Upper lobe of right lung (tissue), 1 donor: ENCODE measurements at places on chromosomes 6 and 20. TPM values are rescaled to one million over a fixed set of nuclear protein-coding genes. Genes with fewer than 3 reads are reported as not detected.

DNA sequence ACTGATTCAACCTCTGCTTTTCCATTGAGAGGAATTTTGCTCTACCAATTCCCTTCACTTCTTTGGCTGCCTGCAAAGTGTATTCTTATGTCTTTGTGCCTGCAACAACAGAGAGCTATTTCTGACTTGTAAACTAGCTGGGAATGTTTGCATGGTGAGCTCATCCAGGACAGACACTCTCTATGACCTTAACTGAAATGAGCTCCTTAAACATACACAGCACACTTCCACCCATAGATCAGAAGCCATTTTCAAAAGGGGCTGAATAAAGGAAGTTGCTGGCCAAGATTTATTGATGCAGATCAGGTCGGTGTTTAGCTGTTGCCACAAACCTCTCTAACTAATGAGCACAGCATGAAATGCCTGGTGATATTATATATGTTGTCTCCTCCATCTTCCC, 377.7 kb downstream of the BTBD9 start:
- H3K4me1 ChIP-seq = no peaks in the 10 kb centered on the region
- H3K27me3 ChIP-seq = no peaks in the 10 kb centered on the region
- H3K36me3 ChIP-seq = peaks cover 8% of the 10 kb centered on the region
- DNase-seq = no peak
- H3K4me3 ChIP-seq = no peak overlapping the region

GRCh38 chr6:6701864-6702263, 113.3 kb downstream of the LY86 start:
- H3K36me3 ChIP-seq = no peaks in the 10 kb centered on the region
- no peak overlapping the region for H3K4me3 ChIP-seq
- DNase-seq = no peak
- peaks cover 10% of the 10 kb centered on the region for H3K4me1 ChIP-seq
- H3K27me3 ChIP-seq = no peaks in the 10 kb centered on the region

DNA sequence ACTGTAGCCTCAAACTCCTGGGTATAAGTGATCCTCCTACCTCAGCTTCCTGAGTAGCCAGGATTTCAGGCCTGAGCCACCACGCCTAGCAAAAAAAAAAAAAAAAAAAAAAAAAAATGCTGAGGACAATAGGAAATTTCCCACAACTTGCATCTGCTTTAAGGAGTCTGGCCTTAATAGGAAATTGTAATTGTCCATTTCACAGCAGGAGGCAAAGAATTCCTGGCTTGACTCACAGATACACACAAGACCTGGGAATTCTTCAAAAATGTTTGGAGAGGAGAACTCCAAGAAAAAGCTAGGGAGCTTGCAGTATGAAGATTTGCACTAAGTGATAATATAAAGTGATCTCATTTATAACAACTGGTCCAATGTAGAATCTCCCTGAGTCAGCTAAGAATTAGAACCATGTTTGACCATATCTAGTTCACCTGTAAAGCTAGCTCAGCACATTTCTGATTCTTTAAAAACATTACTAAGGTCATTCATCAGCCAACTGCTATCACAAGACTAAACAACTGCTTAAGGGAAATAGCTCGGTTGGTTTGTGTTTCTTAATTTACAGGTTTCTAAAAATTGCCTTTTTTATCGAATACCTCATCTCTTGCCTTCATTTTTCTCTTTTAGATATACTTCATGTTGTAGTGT, 80.2 kb upstream of the SLC2A12 start:
- no peak overlapping the region for H3K4me3 ChIP-seq
- no peak overlapping the region for H3K27ac ChIP-seq
- DNase-seq = no peak
- no peaks in the 10 kb centered on the region for H3K27me3 ChIP-seq
- no peaks in the 10 kb centered on the region for H3K4me1 ChIP-seq
- no peaks in the 10 kb centered on the region for H3K36me3 ChIP-seq

TRIM15 gene
- total RNA-seq = not detected
